Activated CD4-positive, alpha-beta T cell treated with anti-CD3 and anti-CD28 coated beads for 48 hours (primary cell): ENCODE measurements at places on chromosomes 2 and 18.

DNA sequence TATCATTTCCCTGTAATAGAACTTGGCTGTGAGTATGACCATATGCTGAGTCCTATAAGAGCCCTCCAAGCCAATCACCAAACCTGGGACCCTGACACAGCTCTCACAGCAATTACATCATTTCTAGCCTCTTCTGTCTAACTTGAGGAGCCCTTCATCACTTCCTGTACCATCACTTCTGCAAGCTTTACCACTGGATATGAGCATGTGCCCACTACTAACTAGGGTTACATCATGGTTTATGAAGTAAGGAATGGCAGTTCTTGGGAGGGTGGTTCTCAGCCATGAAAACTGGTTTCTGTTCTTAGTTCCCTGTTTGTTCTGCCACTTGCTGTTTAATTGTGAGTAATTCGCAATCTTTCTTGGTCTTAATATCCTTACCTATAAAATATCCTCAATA is 31.0 kb upstream of the EPB41L3 start:
- no peak for DNase-seq

- DNase-seq = no peak
These were observed 47.3 kb upstream of the MYCN start for GRCh38 chr2:15893085-15893484.

DNA sequence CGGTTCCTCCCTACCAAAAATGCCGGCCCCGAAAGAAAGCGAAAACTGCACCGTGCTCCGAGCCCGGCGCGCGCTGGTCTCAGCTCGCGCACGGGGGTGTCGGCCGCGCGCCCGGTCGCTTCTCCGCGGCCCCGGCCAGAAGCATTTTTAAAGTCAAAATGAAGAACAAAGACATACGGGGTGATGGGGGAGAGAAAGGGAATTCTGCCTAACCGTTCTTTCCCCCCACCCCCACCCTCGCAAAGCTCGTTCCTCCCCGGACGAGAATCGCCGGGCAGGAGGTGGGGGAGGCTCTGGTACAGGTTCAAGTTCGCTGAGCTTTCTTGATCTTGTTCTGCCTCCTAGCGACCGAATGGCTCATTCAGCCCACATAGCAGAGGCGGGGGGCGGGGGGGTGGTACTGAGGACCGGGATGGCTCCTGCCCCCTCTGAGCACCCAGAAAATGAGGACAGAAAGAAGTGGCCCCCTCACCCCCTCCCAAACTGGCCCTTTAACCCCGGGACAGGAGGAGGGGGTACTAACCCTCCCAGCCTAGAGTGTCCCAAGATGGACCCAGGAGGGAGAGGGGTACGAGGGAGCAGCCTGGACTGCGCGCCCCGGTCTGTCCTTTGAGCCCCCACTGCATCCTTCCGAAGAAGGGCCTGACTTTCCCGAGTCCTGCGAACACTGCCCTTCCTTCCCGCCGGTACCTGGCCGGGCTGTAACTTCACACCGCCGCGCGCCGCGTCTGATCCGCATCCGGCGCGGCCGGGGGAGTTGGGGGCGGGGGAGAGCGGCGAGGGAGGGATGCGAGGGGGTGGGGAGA is 3.1 kb downstream of the BCL11A start:
- peak; percentile 65 for DNase-seq

- DNase-seq = no peak
These were observed 44.1 kb downstream of the NCK2 start for GRCh38 chr2:105788670-105789290.

DNA sequence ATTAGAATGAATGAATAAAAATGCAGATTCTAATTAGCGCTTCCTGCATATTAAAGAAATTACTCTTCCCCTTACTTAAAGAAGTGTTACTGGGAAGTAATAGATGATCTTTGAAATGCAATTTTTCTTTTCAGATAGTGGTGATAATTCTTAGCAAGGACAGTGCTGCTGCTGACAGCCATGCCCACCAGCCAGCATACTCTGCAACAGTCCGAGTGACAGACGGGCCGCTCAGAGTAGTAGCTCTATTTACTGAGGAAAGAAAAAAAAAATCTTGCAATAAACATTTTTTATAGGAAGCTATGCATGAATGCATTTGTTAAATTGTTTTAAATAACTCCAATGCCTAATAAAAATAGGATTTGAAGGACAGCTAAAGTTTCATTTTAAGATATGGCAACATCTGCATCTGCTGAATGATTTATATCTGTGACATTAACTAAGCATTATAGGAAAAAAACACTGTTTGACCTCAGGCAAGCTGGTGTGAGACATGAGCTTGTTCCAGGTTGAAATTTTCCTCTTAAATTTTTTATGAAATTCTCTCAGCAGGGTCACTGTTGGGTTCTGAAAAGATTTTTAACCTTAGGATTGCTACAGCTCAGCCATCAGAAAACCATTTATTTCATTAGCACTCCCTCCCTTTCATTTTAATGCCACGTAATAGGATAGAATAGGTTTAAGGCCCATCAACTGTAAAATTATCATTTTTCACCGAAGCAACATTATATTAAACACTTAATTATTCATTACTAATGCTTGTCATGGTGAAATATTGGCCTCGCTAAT is 393.8 kb downstream of the DCDC2C start:
- DNase-seq = no peak

DNA sequence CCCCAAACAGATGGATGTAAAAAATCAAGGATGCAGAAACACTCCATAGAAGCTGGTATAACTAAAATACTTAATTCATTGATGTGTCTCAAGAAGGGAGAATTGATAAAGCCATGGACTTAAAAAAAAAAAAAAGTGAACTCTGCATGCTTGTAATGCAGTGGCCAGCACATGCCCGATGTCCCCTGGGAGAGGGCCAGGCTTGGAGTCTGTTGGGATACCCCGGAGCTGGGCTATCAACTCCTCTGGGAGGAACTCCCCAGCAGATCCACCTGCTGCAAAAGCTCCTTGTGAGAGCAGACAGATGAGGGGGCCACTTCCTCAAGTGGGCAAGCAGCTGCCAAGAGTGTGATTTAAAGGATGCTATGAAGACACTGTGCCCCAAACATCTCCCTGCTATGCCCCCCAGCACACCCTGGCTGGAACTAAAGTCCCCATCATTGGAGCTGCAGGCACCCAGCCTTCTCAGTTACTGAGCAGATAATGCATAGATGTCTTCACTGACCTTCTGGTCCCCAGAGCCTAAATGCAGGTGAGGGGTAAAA is 311.5 kb upstream of the ID2 start:
- DNase-seq = no peak

DNA sequence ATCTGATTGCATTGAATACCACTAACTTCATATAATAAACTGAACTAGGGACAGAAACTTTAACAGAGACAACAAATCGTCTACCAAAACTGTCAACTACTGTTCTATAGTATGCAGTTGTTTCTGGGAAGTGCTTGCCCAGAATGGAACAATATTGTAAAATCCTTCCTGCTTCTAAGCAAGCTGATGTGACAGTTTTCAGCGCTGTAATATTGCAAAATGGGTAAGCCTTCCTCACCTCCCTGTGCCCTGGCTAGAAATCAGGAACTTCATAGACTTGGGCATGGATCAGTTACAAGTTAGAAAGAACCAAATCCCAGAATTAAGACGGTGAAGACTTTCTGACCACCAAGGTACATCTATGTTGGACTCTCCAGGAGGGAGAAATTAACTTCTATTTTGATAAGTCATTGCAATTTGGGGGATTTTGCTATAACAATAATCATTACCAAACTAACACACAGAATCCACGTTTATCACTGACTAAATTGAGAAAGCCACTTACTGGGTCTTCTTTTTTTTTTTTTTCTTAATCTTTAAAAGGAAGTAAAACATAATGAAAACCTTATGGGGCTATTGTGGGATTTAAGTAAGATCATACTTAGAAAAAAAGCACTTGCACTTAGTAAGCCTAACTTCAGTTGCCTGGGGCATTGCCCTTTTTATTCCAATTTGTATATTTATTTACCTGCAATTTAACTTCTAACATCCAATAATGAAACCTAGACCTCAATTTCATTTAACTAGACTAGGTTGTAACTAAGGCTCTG is 261.5 kb downstream of the TRIB2 start:
- DNase-seq = no peak

- no peak for DNase-seq
These were observed 5.4 kb upstream of the POLI start for GRCh38 chr18:54263904-54264336.

DNA sequence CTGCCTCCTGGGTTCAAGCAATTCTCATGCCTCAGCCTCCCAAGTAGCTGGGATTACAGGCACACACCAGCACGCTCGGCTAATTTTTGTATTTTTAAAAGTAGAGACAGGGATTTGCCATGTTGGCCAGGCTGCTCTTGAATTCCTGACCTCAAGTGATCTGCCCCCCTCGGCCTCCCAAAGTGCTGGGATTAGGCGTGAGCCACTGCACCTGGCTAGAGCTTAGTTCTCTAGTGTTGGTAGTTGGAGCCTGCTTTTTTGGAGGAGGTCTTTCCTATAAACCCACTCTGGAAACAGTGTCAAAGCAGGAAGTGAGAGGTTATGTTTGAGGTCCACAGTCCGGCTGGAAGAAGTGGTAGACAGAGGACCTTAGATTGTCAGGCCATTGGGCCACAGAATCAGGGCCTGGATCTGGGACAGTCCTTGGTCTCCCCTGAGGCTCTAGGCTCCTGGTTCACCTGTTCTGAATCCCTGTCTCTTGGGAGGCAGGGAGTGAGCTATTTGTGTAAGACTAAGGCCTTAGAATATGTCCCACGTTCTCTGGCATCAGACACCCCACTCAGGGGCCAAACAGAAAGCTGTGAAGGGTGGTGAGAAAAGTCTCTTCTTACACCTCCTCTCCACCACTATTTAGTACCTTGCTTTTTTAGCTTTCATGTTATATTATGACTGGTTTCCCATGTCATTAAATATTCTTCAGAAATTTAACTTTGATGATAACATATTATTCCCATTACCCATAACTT is 34.5 kb downstream of the PCBP1 start:
- DNase-seq = no peak

GRCh38 chr2:188940171-188940570 is 34.0 kb upstream of the COL3A1 start:
- DNase-seq = no peak

DNA sequence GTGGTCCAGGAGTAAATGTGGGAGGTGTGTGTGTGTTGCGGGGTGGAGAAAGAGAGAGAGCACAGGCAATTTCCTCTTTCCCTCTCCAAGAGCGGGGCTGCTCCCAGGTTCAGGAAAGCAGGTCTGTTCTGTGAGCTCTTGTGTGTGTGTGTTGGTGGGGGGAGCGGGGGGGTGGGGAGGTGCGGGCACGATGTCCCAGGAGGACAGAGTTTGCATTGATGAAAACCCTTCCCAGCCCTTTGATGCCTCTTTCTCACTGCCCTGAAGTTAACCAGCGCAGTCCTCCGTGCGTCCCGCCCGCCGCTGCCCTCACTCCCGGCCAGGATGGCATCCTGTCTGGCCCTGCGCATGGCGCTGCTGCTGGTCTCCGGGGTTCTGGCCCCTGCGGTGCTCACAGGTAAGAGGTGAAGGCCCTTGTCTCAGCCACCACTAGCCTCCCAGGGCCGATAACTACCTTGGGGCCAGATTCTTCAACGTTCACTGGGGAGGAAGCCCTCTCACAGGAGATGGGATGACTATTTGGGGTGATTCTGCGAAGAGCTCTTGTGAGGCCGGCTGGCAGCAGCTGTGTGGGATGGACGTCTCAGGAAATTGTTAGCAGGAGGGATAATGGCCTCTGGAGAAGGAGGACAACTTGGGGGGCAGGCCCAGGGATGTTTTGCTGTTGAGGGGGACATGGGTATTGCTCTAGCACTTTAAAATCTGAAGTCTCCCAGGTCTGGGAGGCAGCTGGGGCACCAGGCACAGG is at the start of gene SNORC:
Gene SNORC (plus strand): TSS at position 247 of the 748 bp plus-strand sequence. CDS start 78 bp downstream, at position 325.
- DNase-seq = no peak

GRCh38 chr2:206805887-206806607 is 40.6 kb downstream of the FASTKD2 start:
- no peak for DNase-seq

GRCh38 chr18:33507019-33507418 is 66.5 kb upstream of the CCDC178 start:
- DNase-seq = no peak

- no peak for DNase-seq
These were observed 39.5 kb upstream of the NPAS2 start for GRCh38 chr2:100780203-100781008.

DNA sequence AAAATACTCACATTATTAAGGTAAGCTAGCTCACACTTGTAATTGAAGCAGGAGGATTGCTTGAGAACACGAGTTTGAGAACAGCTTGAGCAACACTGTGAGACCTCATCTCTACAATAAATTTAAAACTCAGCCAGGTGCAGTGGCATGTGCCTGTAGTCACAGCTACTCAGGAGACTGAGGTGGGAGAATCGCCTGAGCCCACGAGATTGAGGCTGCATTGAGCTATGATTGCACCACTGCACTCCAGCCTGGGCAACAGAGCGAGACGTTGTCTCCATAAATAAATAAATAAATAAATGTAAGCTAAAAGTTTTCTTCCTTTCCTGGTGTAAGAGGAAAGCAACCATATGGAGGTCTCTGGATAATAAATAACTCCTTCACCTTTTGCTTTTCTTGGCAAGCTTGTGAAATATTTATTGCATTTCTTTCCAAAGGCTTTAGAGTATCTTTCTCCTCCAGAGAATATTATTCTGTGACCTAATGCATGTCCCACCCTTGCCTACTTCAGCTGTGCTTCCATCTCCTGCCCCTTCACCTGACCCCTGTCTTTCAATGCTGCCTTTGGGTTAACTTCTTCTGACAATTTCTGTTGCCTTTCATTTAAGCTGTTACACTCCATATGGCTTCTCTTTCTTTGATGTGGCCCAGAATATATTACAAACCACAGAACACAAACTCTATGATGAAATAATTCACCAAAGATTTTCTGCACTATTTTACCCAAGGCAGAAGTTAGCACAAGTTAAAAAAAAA is 280.7 kb upstream of the RND3 start:
- no peak for DNase-seq

DNA sequence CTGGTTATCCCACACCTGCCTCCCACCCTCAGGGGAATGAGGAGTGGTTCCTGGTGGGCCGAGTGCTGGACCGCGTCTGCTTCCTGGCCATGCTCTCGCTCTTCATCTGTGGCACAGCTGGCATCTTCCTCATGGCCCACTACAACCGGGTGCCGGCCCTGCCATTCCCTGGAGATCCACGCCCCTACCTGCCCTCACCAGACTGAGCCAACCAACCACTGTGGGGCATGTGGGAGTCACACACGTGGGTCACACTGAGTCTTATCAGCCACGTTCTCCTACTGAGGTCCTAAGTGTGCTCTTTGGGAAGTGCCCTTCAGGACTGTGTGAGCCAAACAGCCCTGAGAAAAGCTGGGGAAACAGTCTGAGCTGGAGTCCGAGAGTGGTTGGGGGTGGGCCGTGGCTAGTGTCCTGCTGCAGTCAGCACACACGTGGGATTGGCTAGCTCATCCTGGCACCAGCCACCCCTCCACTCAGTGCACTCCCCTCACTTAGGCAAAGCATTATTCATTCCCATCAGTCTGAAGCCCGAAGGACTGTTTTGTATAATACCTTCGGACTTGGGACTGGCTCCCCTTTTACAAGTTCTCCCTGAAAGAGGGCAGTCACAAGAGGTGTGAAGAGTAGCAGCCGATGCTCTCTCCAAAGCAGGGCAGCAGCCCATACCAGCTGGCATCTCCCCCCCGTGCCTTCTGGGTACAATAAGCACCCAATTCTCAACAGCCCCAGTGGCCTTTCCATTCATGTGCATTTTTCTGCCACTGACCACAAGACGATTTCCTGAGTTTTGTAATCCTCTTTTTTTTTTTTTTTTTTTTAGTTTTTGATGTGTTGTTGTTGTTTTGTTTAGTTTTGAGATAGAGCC is 4.6 kb downstream of the TIGD1 start:
- DNase-seq = no peak

GRCh38 chr2:11729362-11730212 is 16.8 kb upstream of the LPIN1 start:
- no peak for DNase-seq
